ENCODE measurements at places on chromosomes 1 and 21.
A peak's percentile ranks its signal among the peaks of the same experiment; 100 is the strongest.

- peak; percentile 14 for DNase-seq
Measured at GRCh38 chr1:46133181-46133658, 791 bp upstream of the PIK3R3 start.

DNA sequence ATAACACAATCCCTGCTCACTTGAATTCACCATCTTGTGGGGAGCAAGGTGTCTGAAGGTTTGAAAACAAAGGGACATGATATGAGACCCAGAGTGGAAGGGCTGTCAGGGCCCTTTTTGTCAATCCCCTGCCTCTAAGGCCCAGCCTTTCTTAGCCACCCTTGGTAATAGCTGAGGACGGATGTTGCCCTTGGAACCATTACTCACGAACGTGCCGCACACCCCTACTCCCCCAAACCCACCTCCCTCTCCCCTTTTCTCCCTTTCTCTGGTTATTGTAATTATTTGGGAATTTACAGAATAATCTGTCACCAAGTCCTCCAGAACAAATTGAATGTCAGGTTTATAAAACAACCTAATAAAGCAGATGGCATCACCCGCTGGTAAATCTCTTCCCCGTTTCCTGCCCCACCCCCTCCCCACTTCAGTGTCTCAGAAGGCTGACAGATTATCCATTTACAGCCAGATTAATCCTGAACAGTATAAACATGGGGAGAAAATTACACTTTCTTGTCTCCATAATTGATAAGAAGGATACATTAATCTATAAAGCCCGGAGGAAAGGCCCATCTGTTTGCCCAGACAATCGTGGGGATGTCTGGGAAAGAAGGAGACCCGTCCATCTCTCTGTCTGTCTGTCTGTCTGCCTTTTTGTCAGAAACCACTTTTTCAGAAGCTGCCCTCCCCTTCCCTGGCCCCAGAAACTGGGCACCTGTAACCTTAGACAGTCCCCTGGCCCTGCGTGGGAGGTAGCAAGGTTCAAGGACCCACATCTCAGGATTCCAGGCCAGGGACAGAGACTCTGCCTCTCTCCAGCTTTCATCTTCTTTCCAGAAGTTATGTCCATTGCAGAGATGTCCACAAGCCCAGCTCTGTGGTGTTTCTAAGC is 60.6 kb upstream of the CD34 start:
- DNase-seq, result no peak

DNA sequence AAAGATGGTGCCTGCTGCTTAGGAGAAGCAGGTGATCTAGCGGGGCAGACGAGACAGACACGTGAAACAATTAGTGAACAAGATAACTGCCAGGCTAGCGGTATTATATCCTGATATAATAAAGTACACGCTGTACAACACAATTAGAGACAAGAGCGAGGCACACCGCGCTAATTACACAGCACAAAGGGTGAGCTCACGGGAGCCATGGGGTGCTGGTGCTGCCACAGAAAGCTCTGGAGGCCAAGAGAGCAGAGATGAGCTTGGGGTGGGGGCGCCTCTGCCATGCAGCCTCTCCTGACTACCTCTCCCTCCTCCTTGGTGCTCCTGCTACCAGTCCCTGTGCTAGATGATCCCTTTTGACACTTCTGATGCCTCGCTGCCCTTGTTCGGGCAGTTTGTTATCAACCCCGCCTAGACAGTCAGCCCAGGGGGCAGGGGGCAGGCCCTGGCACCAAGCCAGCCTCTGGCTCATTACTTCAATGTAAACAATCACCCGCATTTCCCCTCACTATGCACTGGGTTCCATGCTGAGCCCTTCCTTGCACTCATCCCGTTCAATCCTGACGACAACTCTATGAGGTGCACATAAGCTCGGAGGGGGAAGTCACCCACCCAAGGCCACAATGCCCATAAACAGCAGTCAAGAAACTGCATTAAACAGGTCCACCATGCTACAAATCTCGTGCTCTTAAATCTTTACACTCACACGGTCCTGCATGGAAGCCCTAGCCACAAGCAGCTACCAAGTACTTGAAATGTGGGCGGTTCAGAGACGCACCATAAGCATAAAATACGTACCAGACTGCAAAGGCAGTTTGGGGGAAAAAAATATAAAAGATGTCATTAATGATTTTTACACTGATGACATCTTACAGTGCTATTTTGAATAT is 103.0 kb downstream of the SSBP3 start:
- DNase-seq, result no peak

DNA sequence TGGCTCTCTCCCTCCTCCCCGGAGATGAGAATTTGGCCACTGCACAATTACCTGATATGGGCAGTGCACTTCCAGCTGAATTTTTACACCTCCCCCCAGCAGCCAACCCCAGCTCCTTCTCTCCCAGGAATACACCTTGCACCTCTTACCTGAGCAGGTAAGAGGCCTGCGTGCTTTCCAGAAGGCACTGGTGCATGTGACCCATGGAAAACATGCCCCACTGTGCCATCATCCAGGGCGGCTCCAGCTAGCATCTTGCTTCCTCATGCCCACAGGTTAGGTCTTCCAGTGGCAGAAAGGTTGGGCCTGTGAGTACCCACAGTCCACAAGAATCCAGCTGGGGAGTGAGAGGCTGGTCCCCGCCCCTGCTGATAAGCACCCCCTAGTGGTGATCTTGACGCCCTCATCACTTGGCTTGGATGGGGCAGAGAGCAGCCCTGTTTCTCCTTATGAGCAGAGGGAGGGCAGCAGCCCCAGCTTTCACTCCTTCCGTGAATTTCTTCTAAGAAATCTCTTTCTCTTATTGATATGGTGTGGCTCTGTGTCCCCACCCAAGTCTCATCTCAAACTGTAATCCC is 57.8 kb downstream of the EDARADD start:
- peak; percentile 10 for DNase-seq

DNA sequence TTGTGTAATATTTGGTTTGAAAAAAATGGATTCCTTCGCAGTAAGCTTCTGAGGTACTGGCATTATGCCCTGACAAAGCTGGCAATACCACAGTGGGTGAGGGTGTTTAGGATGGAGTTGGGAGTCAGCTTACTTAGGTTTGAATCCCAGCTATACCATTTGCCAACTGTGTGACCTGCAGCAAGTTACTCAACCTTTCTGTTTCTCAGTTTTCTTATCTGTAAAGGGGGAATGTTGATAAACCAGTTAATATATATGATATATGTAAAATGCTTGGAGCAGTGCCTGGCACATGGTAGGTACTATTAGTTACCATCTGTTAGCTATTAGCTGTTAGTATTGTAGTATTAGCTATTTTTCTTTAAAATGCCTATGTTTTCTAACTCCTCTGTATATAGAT is 4.9 kb upstream of the HDGF start:
- no peak for DNase-seq

GRCh38 chr1:191536791-191537429 is 621.4 kb upstream of the RGS18 start:
- DNase-seq, result no peak

- no peak for DNase-seq
Measured at GRCh38 chr1:7267493-7267892, 482.2 kb downstream of the CAMTA1 start.

DNA sequence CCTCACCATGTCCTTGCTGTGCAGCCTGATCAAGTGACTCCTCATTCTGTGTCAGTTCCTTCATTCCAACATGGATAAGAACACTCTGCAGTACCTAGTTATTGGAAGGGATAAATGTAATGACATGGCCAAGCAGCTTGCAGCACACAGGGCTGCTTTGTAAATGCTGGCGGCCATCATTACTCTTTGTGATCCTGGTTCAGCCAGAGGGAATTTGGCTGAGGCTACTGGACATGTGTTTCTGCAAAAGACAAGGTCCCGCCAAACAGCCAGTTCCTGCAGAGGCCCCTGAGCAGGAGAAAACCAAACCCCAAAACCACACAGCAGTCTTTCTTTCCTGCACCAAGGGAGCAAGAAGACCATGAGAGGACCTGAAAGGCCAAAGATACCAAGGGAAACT is 495.8 kb downstream of the AJAP1 start:
- no peak for DNase-seq

Data from activated CD8-positive, alpha-beta memory T cell treated with anti-CD3 and anti-CD28 coated beads for 4 hours (primary cell).